ENCODE measurements at places on chromosomes 13 and 19. TPM values are rescaled to one million over a fixed set of nuclear protein-coding genes. Genes with fewer than 3 reads are reported as not detected.
A peak's percentile ranks its signal among the peaks of the same experiment; 100 is the strongest.

Gene SULT2A1
- not detected for total RNA-seq

Gene ZNF578
- total RNA-seq: 3.4 TPM

Gene ZIM2
- not detected for total RNA-seq

Gene KLF1
- 2.2 TPM for total RNA-seq

GRCh38 chr13:113559061-113559460 is 25.5 kb upstream of the TFDP1 start:
- H3K36me3 ChIP-seq: no peaks in the 10 kb centered on the region
- H3K4me1 ChIP-seq: no peaks in the 10 kb centered on the region
- no peak overlapping the region for H3K4me3 ChIP-seq
- H3K27me3 ChIP-seq: peaks cover 3% of the 10 kb centered on the region
- DNase-seq: no peak

DNA sequence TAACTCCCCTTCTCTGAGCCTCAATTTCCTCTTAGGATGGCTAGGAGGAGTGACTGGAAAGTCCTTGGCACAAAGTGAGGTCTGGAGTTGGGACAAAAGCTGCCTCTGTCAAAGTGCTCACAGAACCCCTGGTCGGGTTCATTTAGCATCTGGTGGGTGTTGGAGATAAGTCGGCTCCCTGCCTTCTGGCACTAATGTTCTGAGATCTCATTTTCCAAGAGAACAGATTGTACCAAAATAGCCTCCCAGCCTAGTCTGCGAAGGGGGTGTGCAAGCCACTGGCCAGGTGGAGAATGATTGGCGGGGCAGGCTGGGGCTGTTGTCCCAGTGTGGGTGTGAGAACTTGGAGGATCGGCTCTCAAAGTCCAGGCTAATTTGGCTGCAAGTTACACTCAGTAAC is 20.7 kb upstream of the NWD1 start:
- H3K27me3 ChIP-seq: no peaks in the 10 kb centered on the region
- peak; percentile 8 for DNase-seq
- no peak overlapping the region for H3K4me3 ChIP-seq
- no peak overlapping the region for H3K27ac ChIP-seq
- H3K4me1 ChIP-seq: no peaks in the 10 kb centered on the region

- H3K27ac ChIP-seq: peak within 1 kb of the TSS; percentile 96
- H3K27me3 ChIP-seq: no peaks in the 10 kb centered on the region
- H3K4me1 ChIP-seq: peaks cover 50% of the 10 kb centered on the region
- no peak for DNase-seq
- peaks cover 17% of the 10 kb centered on the region for H3K36me3 ChIP-seq
- peak within 1 kb of the TSS; percentile 4 for H3K4me3 ChIP-seq
These were observed at the start of gene ADPRHL1 for GRCh38 chr13:113452942-113453901. TSS of gene ADPRHL1 (minus strand) at chr13:113453488. CDS start at chr13:113453437, 51 bp downstream.

GRCh38 chr19:32671883-32672593 is 2.9 kb downstream of the ANKRD27 start:
- H3K27ac ChIP-seq: no peak overlapping the region
- H3K27me3 ChIP-seq: peaks cover 16% of the 10 kb centered on the region
- peak; percentile 41 for DNase-seq
- no peak overlapping the region for H3K4me3 ChIP-seq

DNA sequence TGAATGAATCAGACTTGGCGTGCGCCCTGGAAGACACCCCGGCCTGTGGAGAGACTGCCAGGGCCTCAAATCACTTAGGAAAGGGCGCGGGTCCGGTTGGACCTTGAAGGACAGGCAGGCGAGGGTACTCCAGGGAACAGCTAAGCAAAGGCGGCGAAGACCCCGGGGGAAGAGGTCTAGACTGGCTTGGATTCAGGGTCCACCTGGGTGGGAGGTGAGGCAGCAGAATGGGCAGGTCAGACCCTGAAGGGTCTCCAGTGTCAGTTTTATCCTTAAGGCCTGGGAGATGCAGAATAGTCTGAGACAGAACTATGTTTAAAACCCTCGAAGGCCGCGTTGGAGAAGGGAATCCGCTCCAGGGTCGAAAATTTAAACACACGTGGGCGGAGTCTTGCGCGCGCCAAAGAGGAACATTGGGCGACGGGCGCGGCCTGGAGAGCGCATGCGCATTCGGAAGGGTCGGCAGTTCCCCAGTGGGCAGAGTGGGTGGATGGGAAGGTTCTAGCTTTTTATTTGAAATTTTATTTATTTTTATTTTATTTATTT is 567 bp upstream of the SMG9 start:
- H3K4me1 ChIP-seq: peaks cover 7% of the 10 kb centered on the region
- H3K36me3 ChIP-seq: no peaks in the 10 kb centered on the region
- DNase-seq: peak; percentile 76
- H3K27ac ChIP-seq: peak overlapping the region; percentile 99

- peak overlapping the region; percentile 89 for H3K4me3 ChIP-seq
- peak overlapping the region; percentile 44 for H3K27ac ChIP-seq
- H3K27me3 ChIP-seq: no peaks in the 10 kb centered on the region
- H3K4me1 ChIP-seq: peaks cover 23% of the 10 kb centered on the region
- H3K36me3 ChIP-seq: peaks cover 26% of the 10 kb centered on the region
These were observed 1.6 kb downstream of the RPL18 start for GRCh38 chr19:48617146-48617937.

GRCh38 chr19:6273701-6274601 is 5.8 kb downstream of the MLLT1 start:
- no peak overlapping the region for H3K4me3 ChIP-seq
- no peak for DNase-seq
- H3K36me3 ChIP-seq: peaks cover 4% of the 10 kb centered on the region

GRCh38 chr13:31887286-31887685 is 144.3 kb upstream of the FRY start:
- no peak overlapping the region for H3K27ac ChIP-seq
- no peaks in the 10 kb centered on the region for H3K27me3 ChIP-seq
- H3K4me1 ChIP-seq: peaks cover 17% of the 10 kb centered on the region
- DNase-seq: no peak
- no peak overlapping the region for H3K4me3 ChIP-seq

DNA sequence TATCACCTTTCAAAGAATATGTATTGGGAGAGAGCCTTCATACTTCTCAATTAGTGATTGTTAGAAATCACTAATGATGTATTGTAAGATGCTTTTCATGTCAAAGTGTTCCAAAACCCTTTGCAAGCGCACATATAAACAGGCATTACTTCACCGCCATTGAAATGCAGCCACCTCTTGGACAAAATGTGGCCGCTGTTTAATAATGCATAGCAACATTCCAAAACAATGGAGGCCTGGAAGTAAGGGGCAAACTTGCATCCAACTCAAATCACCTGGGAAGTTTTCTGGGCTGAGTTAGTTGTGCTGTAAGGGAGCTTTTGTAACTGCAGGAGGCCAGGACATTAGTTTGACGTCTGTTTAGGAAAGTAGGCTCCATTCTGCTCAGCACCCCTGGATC is 438.1 kb downstream of the FGF9 start:
- H3K4me3 ChIP-seq: no peak overlapping the region
- H3K27me3 ChIP-seq: no peaks in the 10 kb centered on the region
- no peak for DNase-seq
- H3K27ac ChIP-seq: no peak overlapping the region

DNA sequence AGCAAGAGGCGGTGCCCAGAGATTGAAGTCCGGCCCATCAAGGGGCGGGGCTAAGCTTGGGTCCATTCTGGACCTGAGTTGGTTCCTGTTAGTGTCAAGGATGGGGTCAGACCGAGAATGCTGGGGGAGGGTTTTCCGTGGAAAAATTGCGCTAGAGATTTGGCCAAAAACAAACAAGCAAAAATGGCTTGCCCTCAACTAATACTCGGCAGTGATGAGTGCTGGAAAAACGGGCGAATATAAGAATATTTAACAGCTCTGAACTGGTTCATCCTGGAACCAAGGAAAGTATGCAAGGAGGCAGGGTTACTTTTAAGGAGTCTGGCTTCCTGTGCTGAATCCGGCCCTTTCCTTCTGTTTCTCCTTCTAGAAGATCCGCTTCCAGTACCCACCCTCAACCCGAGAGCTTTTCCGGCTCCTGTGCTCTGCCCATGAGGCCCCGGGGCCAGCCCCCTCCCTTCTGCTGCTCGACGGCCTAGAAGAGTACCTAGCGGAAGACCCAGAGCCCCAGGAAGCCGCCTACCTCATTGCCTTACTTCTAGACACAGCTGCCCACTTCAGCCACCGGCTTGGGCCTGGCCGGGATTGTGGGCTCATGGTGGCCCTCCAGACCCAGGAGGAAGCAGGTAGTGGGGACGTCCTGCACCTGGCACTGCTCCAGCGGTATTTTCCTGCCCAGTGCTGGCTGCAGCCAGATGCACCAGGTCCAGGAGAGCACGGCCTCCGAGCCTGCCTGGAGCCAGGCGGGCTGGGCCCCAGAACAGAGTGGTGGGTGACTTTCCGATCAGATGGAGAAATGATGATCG is 880 bp downstream of the SWSAP1 start:
- no peaks in the 10 kb centered on the region for H3K36me3 ChIP-seq
- peaks cover 6% of the 10 kb centered on the region for H3K4me1 ChIP-seq
- peak overlapping the region; percentile 69 for H3K27ac ChIP-seq
- H3K4me3 ChIP-seq: peak overlapping the region; percentile 19
- peak; percentile 53 for DNase-seq

Data from cardiac muscle cell (in vitro differentiated cells and primary cell).